ENCODE measurements at places on chromosomes 6 and 20.

GRCh38 chr6:127343809-127344659, 625 bp upstream of the ECHDC1 start:
- DNase-seq, result peak; percentile 25

GRCh38 chr6:143711714-143712113, 33.9 kb downstream of the PHACTR2 start:
- no peak for DNase-seq

- no peak for DNase-seq
Observed at GRCh38 chr6:124487623-124488431, 474.4 kb upstream of the RNF217 start.

GRCh38 chr20:7196481-7196880, 429.0 kb downstream of the BMP2 start:
- no peak for DNase-seq

GRCh38 chr6:40195428-40196134, 261.3 kb upstream of the MOCS1 start:
- no peak for DNase-seq

DNA sequence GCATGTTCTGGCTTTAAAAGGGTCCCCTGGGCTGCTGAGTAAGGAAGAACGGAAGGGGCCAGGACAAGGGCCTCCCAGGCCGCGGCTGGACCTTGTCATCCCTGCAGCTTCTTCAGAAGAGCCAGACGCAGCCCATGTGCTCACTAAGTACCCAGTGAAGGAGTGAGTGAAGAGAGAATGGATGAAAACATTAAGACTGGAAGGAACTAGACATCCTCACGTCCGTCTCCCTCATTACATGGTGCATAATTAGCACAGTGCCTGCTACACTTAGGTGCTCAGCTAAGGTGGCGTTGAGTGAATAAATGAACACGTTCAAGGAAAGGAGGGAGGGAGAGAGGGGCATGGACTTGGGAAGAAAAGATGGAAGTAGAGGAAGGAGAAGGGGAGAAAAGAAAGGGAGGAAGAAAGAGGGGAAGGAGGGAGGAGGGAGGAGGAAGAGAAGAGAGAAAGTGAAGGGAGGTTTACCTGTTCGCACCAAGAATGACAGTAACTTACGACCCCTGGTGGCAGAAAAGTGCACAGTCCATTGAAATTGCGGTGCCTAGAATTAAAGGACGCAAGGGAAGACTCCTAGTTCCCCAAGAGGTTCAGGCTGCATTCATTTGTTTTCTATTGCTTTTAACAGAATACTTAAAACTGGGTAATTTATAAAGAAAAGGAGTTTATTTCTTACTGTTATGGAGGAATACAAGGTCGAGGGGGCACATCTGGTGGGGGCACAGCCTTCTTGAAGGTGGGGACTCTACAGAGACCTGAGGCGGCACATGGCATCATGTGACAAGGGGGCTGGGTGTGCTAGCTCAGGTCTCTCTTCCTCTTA, 8.0 kb downstream of the TP53RK start:
- peak; percentile 79 for DNase-seq

Measured in activated CD4-positive, alpha-beta T cell treated with anti-CD3 and anti-CD28 coated beads, Interleukin-2, amount 10 ng/mL, durations not matched to agents 7 days and 5 days (primary cell).